ENCODE measurements at places on chromosomes 4 and X.

DNA sequence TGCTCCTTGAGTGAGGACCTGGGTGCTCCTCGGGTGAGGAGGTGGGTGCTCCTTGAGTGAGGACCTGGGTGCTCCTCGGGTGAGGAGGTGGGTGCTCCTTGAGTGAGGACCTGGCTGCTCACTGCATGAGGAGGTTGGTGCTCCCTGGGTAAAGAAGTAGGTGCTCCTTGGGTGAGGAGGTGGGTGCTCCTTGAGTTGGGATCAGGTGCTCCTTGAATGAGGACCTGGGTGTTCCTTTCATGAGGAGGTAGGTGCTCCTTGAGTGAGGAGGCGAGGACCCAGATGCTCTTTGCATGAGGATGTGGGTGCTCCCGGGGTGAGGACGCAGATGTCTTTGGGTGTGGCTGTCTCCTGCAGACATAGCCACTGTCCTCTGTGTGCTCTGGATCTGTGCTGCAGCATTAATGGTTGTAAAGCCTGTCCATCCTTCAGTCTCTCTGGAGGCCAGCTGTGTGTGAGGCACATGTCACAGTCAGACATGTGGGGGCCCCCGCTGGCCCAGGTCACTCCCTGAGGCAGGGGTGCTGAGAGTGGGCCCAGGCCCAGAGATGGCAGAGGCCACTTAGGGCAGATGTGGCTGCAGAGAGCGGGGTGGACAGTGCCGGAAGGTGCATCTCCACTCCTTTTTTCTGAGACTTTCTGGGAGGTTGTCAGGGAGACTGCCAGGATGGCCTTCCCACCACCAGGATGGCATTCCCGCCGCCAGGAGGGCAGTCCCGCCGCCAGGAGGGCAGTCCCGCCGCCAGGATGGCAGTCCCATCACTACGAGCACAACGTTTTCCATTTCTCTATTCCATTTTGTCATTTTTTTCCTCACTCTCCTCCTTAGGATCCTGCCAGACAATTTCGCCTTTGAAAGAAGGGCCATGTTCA, 101.8 kb downstream of the HMX1 start:
- DNase-seq = no peak

- no peak for DNase-seq
These were observed 112.5 kb upstream of the HAND2 start for GRCh38 chr4:173642509-173642908.

GRCh38 chrX:55201930-55202579, 18.1 kb upstream of the PAGE5 start:
- no peak for DNase-seq

DNA sequence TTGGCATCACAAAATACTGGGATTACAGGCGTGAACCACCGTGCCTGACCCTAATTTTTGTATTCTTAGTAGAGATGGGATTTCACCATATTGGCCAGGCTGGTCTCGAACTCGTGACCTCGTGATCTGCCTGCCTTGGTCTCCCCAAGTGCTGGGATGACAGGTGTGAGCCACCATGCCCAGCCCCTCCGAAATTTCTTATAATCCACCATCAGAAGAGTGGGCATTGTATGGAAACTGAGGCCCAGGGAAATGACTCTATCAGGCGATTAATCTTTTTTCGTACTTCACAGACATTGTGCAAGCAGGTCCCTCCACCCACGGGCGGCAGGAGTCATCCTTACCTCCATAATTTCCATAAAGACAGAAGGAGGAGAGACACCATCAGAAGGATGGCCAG, 16.0 kb downstream of the CRLF2 start:
- DNase-seq = no peak

- DNase-seq = no peak
These were observed 20.4 kb upstream of the MAPK10 start for GRCh38 chr4:86380181-86380724.

DNA sequence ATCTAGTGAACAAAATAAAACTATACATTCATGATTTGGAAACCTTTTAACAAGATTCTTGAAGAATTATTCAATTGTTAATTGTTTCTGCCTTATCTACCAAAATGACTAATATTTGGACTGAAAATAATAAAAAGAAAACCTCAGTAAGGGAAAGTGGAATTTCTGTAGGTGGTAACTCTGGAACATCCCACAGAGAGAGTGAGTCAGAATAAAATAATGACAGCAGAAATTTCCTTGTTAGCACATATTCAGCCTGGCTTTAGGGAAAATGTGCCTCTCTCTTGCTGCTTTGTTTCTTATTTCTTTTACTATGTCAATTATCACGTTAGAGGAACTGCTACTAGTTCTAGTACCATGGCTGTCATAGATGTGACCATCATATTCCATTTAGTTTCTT, 421.5 kb upstream of the GNPDA2 start:
- DNase-seq = no peak

DNA sequence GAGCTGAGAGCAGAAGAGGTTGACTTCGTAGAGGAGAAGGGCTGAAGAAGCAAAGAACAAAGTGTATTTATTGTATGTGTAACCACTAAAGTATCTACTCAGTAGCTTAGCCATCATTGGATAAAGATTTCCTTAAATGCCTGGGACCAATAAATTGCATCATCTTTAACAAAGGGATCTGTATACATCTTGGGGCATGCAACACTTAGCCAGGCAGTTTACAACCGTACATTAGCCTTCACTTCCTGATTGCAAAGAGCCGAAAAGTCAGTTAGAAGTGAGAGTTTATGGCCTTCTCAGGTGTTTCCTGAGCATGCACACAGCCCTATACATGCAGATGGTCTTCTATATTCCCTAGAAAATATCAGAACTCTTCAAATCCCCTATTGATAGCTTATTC, 68.0 kb upstream of the MAGED1 start:
- no peak for DNase-seq

- no peak for DNase-seq
These were observed 24.3 kb upstream of the CD38 start for GRCh38 chr4:15753786-15754185.

DNA sequence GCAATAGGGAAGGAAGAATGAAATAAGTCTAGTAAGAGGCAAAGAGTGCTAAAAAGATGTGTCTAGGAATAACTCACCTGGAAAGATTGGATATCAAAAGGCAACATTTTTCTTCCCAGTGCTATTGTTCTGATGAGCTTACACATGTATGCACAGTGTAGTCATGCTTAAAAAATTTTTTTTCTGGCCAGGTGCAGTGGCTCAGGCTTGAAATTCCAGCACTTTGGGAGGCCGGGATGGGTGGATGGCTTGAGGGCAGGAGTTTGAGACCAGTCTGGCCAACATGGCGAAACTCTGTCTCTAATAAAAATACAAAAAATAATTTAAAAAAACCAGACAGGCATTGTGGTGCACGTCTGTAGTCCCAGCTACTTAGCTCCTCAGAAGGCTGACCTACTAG, 795.8 kb upstream of the IGFBP7 start:
- no peak for DNase-seq

- DNase-seq = no peak
These were observed 3.1 kb upstream of the CSN3 start for GRCh38 chr4:70239131-70239883.

DNA sequence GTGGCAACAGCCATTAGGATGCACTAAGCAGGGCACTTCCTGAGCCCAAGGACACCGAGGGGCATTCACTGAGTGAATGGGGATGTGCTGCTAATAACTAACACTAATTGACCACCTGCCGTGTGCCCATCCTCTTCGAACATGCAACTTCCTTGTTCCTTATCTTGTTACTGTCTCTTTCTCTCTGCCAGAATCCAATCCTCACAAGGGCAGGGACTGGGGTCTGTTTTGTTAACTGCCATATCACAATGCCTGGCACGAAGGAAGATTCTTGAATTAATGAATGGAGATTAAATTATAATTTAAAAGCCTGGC, 1.3 kb downstream of the ERAS start:
- DNase-seq = no peak

DNA sequence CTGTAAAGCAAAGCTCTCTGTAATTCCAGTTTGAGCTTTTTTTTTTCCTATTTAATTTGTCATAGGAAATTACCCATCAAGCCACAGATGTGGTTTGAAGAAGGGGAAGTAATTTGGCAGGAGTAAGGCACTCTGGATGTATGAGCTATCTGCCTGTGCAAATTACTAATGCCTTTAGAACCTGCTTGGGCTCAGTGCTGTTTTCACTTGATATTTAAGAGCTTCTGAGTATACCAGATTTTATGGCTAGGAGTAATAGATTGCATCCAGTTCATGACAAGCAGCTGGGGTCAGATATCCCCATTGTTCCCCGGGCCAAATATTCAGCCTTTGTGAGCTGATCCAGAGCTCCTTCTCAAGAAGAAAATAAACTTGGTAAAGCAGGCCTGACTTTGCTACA, 89.1 kb downstream of the DCAF8L2 start:
- DNase-seq = no peak

DNA sequence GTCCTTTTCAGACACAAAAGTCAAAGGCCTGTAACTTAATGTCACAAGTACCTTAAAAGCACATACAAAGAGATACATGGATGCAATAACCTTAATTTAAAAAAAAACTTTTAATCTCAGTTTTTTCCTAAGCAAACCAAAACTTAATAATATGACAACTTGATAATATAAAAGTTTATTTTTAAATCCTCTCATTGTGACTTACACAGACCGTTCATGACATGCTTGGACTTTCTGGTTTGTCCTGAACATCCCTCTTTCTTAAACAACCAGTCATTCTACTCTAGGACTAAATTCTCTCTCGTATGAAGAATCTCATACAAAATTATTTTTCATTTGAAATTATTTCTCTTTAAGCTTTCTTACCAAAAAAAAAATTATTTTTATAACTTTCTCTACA, 43.1 kb upstream of the CYP2U1 start:
- no peak for DNase-seq

- no peak for DNase-seq
These were observed 255.4 kb downstream of the ARHGAP10 start for GRCh38 chr4:147987252-147987651.

- DNase-seq = no peak
These were observed 73.8 kb downstream of the FAM184B start for GRCh38 chr4:17707671-17708070.

- DNase-seq = no peak
These were observed 373 bp upstream of the INTS6L start for GRCh38 chrX:135520022-135520552.

GRCh38 chr4:123871341-123871740, 474.7 kb downstream of the SPRY1 start:
- DNase-seq = no peak

DNA sequence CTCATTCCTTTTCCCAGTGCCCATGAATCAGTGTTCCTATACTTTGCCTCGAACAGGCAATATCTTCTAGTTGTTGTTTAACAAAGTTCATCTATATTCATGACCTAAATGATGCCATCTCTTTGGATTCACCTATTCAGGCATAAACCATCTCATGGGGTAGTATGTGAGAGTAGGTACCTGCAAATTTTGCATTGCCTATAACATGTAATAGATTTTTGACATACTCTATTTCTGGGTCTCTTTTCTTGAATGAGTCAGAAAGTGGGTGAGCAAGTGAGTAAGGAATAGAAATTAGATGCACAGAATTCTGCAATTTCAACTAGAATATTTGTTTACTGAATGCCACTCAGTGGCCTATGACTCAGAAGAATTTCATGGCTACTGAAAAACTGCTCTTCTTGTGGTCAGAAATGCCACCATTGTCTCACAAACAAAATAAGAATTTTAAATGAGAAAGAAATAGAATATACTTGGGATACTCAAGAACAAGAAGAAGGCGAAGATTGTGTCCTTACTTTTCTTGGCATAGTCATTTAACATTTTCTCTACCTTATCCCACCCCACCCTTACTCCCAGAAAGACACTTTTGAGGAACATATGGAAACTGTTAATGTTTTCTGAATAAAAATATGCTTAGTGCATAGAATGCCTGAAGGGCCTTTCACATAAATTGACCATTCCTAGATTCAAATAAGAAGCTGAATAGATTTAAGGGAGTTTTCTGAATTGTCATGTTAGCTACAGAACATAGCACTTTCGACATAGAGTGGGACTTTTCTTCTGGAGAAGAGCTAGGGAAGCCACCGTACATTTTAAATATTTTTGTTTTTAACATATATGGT, 86.8 kb downstream of the HHIP start:
- DNase-seq = no peak

- DNase-seq = no peak
These were observed 42.1 kb downstream of the SLC9A7 start for GRCh38 chrX:46716796-46717195.

- DNase-seq = no peak
These were observed 145.4 kb upstream of the RXFP1 start for GRCh38 chr4:158376106-158376840.

DNA sequence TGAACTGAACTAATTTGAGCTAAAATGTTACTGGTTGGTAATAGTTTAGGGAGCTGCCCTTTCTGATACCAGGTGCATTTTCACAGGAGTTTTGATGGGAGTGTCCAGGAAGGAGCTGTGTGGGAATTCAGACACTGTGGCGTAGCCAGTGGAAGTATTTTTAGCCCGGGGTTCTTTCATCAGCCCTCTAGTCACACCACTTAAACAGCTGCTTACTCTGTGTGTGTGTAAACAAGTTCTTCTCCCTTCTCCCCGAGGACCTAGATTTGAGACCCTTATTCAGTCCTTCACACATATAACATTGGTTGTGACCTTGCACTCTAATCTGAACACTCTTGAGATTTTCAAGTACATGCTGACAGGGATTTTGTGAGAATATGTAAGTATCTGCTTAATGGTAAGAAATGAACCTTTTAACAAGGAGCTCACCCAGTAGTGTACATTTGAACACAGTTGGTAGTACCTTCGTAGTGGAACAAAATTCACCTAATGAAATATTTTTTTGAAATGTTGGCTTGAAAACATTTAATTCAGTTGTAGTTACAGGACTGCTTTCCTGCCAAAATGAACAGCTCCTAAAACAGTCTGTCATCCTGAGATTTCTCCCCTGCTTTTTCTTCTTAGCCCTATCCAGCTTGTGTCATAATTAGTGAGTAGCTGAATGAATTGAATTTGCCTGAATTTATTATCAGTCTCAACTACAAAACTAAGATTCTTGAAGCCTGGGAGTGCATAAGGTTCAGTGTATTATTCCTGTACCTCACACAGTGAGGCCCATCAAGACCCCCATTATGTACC, 61.8 kb downstream of the BMPR1B start:
- no peak for DNase-seq

GRCh38 chr4:81032771-81033684, 2.5 kb downstream of the BMP3 start:
- DNase-seq = no peak

GRCh38 chrX:40579141-40579540, 1.6 kb upstream of the ATP6AP2 start:
- DNase-seq = no peak

DNA sequence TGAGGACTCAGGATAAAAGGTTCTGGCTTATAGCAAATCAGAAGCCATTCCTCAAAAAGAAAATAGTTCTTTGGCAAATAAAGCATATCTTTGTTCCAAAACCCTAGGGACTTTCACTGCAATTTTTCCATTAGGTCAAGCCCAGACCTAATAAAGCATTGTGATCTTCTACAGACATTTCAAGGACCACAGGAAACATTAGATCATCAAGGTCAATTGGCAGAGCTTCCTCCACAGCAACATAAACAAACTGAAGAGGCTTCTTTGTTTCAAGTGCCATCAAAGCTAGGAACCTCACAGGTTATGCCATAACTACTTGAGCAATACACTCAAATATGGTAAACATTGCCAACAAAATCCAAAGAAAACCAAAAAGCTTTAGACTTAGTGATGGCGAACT, 144.9 kb downstream of the ANXA5 start:
- no peak for DNase-seq
